Epithelial cell of proximal tubule (primary cell): ENCODE measurements at places on chromosomes 3 and 15. TPM values are rescaled to one million over a fixed set of nuclear protein-coding genes. Genes with fewer than 3 reads are reported as not detected.
A peak's percentile ranks its signal among the peaks of the same experiment; 100 is the strongest.

The CMSS1 gene
- total RNA-seq, result 28.4 and 34.9 TPM in 2 replicates

The AEN gene
- 58.8 and 61.9 TPM in 2 replicates for total RNA-seq

The TBC1D2B gene
- 15.0 and 21.3 TPM in 2 replicates for total RNA-seq

DNA sequence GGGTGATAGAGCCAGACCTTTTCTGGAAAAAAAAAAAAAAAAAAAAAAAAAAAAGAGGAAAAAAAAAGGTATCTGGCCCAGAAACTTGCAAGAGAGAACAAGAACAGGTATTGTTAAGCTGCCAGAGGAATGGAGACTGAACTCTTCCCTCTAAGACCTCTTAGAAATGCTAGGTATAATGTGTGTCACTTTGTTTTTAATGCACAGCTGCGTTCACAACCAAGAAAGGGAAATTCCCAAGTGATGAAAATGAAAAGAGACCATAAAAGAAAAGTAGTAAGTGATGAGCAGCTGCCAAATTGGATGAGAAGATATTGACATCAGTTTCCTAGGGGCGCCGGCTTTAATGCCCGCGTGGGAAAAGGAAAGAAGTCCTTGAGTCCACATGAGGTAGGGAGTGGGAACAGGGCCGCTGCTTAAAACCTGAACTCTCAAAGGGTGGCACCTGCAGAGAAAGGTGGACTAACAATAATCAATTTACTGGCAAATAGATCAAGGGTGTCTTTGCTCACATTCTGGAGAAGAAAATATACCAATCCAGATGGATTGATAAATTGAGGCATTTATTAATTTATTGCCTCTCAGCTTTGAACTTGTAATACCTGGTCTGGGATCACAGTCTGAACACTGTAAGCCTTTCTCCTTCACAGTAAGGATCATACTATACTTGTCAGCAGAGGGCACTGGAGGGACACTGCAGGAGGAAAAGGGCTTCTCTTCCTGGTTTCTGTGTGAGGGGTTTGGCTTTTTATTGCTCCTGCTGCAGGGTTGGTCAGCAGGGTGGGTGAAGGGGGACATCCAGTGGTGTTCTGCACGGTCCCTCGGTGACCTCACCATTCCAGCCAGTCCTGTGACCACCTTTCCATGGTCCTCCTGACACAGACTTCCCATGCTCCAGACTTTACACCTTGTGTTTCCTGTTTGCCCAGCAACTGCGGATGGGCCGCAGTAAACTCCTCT, 131.6 kb downstream of the AQP9 start:
- no peak for DNase-seq

- DNase-seq, result peak; percentile 59
These were observed 85.0 kb upstream of the CNTN6 start for GRCh38 chr3:1007866-1008265.

DNA sequence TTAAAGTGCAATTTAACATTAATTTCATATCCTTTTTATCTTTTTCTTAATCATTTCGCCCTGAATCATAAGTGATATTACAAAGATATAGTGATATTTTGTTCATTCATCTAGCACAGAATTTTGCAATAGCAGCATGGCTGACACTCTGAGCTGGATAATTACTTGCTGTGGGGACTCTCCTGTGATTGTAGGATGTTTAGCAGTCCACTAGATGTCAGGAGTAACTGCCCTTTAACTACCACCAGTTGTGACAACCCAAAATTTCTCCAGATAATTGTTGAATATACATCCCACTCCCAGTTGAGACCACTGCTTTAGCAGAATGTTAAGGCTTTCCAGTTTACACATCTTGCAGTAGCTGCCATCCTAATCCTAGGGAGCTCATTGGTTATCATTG, 196.8 kb upstream of the MBNL1 start:
- DNase-seq, result peak; percentile 10

DNA sequence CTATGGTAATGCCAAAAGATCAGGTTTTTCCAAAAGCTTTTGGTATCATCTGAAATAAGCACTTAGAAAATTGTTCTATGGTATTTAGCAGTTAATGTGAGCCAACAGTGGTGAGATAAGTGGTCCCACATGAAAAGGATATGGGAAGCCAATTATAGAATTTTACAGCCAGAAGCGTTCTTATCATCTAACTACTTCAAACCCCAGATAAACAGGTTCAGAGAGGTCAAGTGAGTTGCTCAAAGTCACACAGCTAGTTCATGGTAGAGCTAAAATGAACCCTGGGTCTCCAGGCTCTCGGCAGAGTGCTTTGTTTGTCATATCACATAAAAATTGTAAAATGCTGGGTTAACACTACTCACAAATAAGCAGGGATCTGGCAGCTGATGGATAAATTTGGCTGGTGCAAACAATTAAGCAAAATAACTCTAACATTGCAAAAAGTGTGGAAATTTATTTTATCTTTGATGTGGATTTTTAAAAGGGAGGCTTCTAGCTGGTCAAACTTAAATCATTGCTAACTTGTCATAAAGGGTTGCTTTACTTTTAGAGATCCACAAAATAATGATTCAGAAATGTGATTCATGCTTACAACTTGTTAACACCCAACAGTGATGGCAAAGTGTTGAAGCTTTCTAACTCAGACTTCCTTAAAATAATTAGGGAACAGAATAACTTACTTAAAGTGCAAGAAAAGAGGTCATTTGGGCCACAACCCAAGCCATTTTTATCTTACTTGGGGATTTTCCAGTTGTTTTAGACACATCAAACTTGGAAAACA, 202.8 kb upstream of the TBC1D5 start:
- no peak for DNase-seq

DNA sequence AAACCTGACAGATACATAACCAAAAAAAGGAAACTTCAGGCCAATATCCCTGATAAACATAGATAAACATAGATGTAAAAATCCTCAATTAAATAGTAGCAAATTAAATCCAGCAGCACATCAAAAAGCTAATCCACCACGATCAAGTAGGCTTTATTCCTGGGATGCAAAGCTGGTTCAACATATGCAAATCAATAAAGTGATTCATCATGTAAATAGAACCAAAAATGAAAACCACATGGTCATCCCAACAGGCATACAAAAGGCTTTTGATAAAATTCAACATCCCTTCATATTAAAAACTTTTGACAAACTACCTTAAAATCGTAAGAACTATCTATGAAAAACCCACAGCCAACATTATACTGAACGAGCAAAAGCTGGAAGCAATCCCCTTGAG, 882.2 kb downstream of the NTRK3 start:
- DNase-seq, result no peak

- DNase-seq, result no peak
These were observed 653.6 kb downstream of the NLGN1 start for GRCh38 chr3:174051191-174051590.

DNA sequence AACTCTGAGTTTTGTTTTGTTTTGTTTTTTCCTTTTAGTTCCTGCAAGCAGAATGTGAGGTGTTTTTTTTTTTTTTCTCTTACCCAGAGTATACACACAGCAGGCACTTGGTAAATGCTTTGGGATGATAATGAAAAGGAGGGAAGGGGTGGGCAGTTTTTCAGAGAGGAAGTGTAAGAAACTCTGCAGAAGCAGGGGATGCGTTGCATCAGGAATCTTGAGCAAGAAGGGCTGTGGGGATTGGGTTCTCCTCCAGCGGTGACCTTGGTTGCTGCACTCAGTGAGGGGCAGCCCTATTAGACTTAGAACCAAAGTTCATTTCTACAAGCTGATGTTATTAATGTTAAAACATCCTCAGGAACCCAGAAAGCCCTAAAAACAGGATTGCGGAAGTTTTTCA, 32.2 kb upstream of the TMEM158 start:
- DNase-seq, result no peak

DNA sequence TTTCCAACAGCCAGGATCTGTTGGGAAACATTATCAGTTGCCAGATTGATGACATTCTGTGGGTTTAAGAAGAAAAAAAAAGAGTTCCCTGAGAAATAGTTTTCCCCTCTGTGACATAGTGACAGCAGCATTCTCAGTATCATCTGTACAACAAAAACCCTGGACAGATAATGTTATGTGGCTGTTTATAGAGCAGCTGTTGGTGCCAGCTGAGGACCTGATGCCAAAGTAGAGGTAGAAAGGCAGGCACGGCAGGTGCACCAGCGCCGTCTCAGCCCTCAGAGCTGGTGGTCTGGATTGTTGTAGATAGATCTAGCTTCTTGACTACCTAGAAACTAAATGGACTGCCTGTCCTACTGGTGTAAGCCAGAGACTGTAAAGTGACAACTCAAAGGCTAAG, 56.2 kb upstream of the FILIP1L start:
- no peak for DNase-seq

DNA sequence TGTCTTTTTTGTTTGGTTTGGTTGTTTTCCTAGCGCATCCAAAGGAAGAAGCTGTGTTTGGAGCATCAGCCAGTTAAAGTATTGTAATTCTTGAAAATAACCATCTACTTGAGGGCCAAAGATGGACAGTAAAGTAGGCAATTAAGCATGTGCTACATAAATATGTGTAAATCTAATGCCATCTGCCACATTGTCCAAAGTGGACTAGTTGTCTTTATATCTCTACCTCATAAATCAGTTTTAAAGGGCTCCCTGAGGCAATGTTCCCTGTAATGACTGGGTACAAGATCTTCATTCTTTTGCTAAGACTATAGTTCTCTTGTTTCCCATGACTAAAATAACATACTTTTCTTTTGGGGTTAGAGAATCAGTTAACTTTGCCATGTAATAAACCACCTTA, 460.0 kb upstream of the RARB start:
- no peak for DNase-seq

- DNase-seq, result no peak
These were observed at the start of gene FBLN2 for GRCh38 chr3:13548696-13549622. FBLN2 (plus strand) TSS chr3:13549125; CDS start chr3:13570356, 21,231 bp downstream.
